Fibroblast of skin of left biceps (primary cell): ENCODE measurements at places on chromosomes 12 and 14.

DNA sequence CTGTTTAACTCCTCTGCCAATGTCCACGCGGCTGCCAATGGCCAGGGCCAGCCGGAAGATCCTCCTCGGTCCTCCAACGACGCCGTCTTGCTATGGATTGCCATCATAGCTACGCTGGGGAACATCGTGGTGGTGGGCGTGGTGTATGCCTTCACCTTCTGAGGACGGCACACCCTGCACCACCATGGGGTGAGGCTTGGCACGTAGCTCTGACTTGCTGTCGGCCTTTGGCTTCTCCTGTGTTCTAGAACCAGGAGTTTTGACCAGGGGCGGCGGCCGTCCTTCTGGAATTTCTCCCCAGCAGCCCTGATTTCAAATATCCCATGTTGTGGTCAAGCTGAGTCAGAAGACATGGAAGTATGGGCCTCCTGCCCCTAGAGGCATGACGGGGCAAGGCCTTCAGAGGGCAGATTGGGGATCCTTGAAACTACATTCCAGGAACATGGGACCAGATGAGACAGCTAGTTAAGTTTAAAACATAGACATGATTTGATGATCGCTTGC is 47.5 kb downstream of the C14orf132 start:
- no peak for DNase-seq

GRCh38 chr12:94684416-94685142 is 34.2 kb upstream of the TMCC3 start:
- DNase-seq: no peak

GRCh38 chr14:92386637-92387036 is 63.7 kb downstream of the SLC24A4 start:
- DNase-seq: no peak

GRCh38 chr14:61556455-61556854 is 138.9 kb upstream of the HIF1A start:
- DNase-seq: no peak

- DNase-seq: no peak
Observed at GRCh38 chr12:124389725-124390441, 95.0 kb downstream of the RFLNA start.

GRCh38 chr12:129681830-129682229 is 222.0 kb downstream of the TMEM132D start:
- DNase-seq: no peak

GRCh38 chr14:85934886-85935254 is 404.9 kb downstream of the FLRT2 start:
- DNase-seq: no peak

DNA sequence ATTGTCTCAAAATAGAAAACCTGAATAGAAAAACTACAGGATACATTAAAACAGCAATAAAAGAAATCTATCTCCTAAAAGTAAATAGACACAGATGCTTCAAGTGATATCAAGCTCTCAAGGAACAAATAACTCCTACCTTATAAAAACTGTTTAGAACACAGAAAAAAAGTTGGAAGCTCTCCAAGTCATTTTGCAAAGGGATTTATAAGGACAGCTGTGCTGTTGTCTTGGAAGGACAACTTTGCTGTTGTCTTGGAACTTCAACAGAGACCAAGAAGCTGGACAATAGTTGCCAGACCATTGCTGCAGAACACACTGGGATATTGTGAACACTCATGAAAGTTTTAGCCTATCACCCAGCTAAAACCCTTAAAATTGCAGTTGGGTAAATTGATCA is 780.7 kb downstream of the FLRT2 start:
- DNase-seq: no peak

DNA sequence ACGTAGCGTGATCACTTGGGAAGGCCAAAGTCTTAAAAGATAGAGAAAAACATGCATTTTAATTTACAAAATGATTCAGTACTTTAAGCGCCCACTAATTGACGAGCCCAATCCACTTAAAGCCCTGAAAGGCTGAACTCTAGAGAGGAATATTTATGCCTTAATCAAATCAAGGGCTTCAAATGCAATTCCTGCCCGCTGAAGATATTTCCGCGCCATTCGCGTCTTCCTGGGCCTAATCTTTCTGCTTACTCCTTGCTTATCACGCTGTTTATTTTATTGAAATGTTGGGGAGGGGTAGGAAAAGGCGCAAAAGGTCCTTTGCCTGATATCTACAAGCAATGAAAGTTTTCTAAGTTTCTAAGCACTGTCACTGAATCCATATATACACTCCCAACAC is 4.0 kb downstream of the TBX3 start:
- no peak for DNase-seq

DNA sequence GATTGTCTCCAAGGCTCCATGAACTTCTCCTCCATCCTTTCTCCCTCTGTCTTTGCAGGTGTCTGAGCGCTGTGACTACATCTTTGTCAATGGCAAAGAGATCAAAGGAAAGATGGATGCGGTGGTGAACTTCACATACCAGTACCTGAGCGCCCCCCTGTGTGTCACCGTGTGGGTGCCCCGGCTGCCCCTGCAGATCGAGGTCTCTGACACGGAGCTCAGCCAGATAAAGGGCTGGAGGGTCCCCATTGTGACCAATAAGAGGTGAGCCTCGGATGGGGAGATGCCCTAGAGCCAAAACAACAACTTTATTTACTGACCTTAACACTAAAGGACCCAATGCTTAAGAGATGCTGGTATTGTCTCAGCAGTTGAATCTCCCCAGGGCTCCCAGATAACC is 130.0 kb downstream of the SLC15A4 start:
- no peak for DNase-seq
